ENCODE measurements at places on chromosomes 16 and 17. TPM values are rescaled to one million over a fixed set of nuclear protein-coding genes. Genes with fewer than 3 reads are reported as not detected.

NUPR1 gene
- total RNA-seq, result 27.9 TPM

COPZ2 gene
- 54.1 TPM for total RNA-seq

FNDC8 gene
- total RNA-seq, result not detected

SARM1 gene
- total RNA-seq, result 7.3 TPM

SLC38A8 gene
- total RNA-seq, result not detected

All from subcutaneous adipose tissue (tissue), 4 donors.